HTR-8/SVneo (cell line): ENCODE measurements at places on chromosomes 12 and 14.

- no peak for DNase-seq
Measured at GRCh38 chr12:3380200-3381043, 110.6 kb upstream of the PRMT8 start.

DNA sequence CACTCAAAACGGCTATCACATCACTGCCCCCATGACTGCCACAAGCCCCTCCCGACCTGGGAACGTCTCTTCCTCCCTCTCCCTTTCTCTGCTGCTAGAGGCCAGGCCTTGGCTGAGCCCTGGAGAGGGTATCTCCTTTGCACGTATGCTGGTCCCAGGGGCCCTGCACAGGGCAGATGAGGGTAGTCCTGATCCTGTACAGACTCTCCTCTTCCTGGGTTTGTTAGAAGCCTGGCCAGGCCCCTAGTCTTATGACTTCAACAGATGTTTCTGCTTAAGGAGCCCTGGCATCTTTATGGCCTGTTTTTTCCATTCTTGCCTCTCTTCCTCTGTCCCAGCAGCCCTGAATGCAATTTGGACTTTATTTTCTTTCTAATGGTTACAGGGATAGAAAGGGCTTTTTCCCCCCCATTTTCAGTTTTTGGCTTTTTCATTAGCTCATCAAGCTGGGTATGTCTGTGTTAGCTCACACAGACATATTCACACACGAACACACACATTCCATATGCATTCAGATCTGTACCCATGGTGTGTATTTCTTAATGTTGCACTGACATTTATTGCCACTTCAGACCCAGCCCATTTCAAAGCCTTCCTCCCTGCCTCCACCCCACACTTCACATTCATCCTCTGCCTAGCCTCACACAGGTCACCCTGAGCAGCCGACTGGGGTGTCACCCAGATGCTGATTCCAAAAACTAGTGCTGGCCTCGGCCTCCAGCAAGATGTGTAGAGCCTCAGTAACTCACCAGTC, 203.2 kb downstream of the ZFP36L1 start:
- DNase-seq: no peak

DNA sequence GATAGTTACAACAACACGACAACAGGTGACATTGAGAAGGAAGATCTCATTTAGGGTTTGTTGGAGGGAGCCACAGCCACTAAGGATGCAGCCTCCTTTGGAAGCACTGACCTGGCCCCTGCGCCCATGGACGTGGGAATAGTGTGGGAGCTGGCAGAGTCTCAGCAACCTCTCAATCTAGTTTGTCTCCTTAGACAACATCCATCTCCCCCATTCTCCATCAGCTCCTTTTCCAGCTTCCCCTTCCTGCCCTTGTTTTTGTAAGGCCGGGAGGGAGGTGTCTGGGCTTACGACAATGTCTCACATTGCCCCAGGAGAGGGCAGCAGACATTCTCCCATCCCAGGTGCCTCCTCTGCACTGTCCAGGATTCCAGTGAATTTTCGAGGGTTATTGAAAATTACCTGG, 170.2 kb upstream of the PZP start:
- DNase-seq: peak; percentile 26

DNA sequence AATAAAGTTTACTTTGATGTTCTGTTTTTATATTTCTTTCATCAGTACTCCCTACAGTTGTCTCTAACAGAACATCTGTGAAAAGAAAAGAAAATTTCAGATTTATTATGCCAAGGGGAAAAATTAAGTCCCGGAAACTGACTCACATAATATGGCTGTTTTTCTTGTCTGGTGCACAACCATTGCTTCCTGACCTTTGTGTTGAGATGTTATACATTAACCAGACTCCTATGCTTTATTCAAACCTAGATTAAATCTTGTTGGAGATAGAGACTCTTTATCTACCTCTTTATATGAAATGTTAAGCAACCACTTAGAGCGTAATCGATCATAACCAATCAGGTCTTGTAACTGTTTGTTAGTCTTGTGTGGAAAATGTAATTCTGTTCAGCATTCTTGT, 37.6 kb upstream of the BICD1 start:
- DNase-seq: no peak

DNA sequence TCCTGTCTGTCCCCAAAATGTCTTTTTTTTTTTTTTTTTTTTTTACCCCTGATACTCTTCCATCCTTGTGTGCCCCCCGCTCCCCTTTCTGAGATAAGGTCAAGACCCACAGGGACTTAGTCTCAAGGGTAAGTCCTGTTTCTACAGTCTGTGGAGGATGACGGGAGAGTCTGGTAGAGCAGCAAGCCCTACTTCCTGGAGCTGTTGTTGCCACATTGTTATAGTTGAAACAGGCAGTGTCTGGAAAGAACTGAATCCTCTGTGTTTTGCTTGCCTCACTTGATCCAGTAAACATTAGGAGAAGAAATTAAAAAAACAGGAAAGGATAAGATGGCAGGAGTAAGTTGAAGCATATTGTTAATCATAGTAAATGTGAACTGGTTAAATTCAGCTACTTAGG, 45.5 kb downstream of the ZNF664 start:
- DNase-seq: no peak

- DNase-seq: peak; percentile 81
Measured at GRCh38 chr14:73463411-73463810, 5.1 kb upstream of the NUMB start.

DNA sequence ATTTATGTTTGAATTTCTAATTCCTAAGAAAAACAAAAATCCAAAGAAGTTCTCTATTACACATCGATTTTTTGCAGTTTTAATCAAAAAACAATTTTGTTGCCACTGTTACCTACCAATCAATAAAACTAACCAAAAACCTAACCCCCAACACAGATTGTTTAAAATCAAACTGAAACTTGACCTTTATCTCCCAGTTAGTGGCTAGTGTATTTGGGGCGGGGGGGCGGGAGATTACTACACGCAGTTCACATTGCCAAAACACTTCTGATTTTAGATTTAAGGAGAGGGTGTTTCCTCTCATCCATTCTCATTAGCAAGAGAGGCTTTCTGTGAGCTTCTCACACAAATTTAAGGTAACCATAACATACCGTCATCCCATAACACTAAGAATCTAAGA, 6.4 kb downstream of the CDC42BPB start:
- DNase-seq: no peak

GRCh38 chr12:88145567-88146505, 3.7 kb downstream of the TMTC3 start:
- DNase-seq: no peak

DNA sequence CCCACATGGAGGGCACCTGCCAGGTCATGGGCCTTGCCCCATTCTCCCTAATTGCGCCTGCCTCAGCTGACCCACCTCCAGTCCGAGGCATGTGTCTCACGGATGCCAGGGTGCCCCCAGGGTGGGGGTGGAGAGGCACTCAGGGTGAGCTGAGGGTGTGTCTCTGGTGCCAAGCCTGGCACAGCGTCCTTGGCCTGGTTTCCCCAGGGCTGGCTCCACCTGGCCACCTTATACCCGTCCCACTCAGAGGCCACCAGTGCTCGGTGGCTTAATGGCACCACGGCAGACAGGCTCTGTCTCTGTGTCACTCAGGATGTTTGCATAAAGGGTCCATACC, 33.6 kb upstream of the TDRD9 start:
- DNase-seq: no peak

DNA sequence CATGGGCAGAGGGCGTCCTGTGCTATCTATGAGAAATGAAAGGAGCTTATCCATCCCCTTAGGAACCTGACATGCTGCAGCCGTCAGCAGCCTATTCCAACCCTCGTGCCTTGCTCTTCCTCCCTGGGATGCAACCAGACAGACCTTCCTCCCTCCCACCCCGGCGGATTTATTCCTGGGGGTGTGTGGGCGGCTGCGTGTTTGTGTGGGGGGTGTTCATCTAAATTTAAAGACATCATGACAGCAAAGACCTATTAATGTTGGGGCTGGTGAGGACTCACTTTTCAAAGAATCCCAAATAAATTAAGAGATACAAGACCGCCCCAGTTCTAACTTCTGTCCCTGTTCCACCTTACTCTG, 52.0 kb downstream of the WSCD2 start:
- no peak for DNase-seq
